Muscle of arm (tissue), 14 donors: ENCODE measurements at places on chromosomes 13 and 19. TPM values are rescaled to one million over a fixed set of nuclear protein-coding genes. Genes with fewer than 3 reads are reported as not detected.
A peak's percentile ranks its signal among the peaks of the same experiment; 100 is the strongest.

- no peak for DNase-seq
Measured at GRCh38 chr13:24282256-24282655, 27.1 kb upstream of the C1QTNF9 start.

DNA sequence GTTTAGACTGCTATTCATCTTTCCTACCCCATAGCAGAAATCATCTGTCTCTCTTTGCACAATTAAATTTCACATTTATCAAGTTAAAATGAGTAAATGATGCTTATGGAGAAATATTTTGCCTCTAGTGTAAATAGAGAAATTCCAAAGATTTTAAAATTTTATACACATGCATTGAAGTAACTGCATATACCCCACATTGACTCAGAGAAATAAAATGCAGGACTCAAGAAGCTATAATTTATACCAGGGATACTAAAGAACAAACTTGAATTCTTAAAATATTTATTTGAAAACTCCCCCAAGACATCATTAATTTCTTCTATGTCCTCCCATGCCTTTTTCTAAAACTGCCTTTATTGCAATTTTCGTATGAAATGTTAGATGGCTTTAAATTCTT lies 165.8 kb downstream of the DIAPH3 start:
- no peak for DNase-seq

Gene KIR3DL2
- polyA plus RNA-seq, result not detected

GRCh38 chr19:18338541-18338940 lies 1.9 kb upstream of the PGPEP1 start:
- no peak for DNase-seq

- no peak for DNase-seq
Measured at GRCh38 chr19:952049-952679, 26.3 kb downstream of the ARID3A start.

DNA sequence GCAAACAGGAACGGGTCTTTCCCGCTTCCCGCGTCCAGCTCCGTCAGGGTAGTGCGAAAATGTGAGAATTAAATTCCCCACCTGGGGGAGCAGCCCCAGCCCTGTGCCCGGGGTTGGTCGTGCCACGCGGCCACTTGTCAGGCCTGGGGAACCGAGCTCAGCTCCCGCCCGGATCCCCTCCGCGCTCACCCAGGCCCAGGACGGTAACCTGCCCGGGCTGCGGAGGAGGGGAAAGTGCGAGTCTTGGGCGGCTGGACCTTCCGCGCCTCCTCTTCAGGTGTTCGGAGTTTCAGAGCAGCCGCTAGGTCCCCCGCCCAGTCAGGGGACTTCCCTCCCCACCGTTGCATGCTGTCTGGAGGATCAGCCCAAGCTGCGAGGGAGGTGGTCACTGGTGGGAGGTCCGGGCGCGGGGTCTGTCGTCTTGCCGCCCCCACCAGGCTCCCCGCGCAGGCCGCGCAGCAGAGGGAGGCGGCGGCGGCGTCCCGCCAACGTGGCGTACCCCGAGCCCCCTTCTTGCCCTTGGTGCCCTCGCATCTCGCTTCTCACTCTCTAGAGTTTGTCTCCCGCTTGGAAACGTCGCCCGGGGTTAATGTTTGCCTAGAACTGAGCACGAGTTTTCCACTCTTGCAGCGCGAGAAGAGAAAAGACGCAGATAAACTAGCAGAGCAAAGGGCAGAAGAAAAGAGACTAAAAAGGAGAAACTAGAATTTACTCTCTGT lies 8.1 kb downstream of the URAD start:
- no peak for DNase-seq

Gene ZNF99
- polyA plus RNA-seq, result 0.15 TPM

Gene SIGLEC12
- 0.14 TPM for polyA plus RNA-seq

- no peak for DNase-seq
Measured at GRCh38 chr13:51440381-51440780, 12.5 kb downstream of the INTS6 start.

DNA sequence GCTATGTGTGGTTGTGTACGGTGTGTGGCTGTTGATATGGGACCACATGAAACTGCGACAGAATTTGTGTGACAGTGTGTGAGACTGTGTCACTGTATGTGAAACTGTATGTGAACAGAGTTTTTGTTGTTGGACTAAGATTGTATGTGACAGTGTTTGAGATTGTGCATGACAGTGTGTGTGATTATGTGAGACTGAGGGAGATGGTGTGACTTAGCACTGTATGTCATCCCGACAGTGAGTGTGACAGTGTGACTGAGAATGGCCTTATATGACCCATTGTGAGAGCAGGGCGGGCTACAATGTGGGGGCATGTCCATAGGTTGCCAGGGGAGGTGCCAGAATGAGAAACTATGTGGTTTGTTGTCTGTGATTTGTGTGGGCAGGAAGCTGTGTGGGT lies 930 bp downstream of the ZNF583 start:
- DNase-seq, result no peak

- peak; percentile 65 for DNase-seq
Measured at GRCh38 chr19:57037556-57037955, 82.2 kb upstream of the USP29 start.

Gene PROSER3
- 8.9 TPM for polyA plus RNA-seq

Gene ENOX1
- polyA plus RNA-seq, result 9.7 TPM

GRCh38 chr19:45149129-45149528 lies 11.7 kb downstream of the NKPD1 start:
- no peak for DNase-seq

GRCh38 chr13:40394304-40394985 lies 272.0 kb downstream of the FOXO1 start:
- no peak for DNase-seq

- DNase-seq, result no peak
Measured at GRCh38 chr13:113155982-113156655, 2.3 kb upstream of the PROZ start.

- no peak for DNase-seq
Measured at GRCh38 chr13:48725271-48725670, 71.5 kb downstream of the CYSLTR2 start.

GRCh38 chr19:17420475-17420924 lies 653 bp downstream of the MVB12A start:
- no peak for DNase-seq

- no peak for DNase-seq
Measured at GRCh38 chr13:27267596-27267995, 3.0 kb upstream of the RASL11A start.

Gene NOSIP
- polyA plus RNA-seq, result 60.3 TPM

Gene EDNRB
- 34.3 TPM for polyA plus RNA-seq

Gene CD70
- polyA plus RNA-seq, result 2.1 TPM

- no peak for DNase-seq
Measured at GRCh38 chr13:99334221-99334620, 27.0 kb upstream of the GPR183 start.

Gene ZGLP1
- 1.9 TPM for polyA plus RNA-seq

Gene CASP14
- 0.04 TPM for polyA plus RNA-seq

DNA sequence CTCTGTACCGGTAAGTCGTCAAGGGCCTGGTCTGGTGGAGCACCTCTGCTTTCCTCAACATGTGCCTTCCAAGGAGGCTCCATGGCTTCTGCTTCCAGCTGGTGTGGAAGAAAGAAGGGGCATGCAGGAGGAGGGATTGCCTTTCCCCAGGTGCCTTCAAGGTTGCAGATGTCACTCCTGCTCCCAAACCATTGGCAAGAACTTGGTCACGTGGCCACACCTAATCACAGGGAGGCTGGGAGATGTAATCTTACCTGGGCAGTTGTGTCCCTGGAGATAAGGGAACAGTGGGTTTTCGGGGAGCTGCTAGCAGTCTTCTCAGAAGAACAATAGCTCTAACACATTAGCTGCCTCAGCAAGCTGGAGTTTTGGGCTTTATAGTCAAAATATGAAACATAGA lies 9.7 kb upstream of the GPR18 start:
- no peak for DNase-seq

DNA sequence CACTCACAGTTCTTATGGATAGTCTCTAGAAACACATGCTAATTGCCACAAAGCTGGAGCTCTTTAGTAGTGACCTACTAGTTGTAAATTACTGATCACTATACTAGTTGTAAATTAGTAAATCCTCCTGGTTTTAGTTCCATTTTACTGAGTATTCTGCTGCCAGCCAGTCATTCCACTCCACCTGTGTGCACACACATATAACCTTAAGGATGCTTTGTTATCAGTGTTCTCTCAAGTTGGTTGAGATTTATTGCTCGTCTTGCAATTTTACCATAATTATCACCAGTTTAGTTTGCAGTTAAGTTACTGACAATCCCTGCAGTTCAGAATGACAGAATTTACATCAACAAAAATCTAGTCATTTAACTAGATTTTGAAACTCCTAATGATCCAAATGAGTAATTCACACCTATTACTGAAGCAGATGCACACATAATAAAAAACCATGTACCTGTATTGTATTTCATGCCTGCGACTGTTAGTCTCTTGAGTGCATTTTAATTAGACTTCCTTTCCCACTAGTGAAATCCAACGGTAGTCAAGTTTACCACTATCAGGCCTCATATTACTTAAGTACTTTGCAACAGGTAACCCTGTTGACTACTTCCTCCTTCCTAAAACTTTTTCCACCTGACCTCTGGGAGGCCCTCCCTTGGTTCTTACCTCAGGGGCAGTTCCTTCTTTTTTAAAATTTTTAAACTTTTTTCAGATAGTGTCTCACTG lies 7.6 kb downstream of the TPT1 start:
- DNase-seq, result no peak
